SK-N-MC (cell line): ENCODE measurements at places on chromosomes 2 and 18.

DNA sequence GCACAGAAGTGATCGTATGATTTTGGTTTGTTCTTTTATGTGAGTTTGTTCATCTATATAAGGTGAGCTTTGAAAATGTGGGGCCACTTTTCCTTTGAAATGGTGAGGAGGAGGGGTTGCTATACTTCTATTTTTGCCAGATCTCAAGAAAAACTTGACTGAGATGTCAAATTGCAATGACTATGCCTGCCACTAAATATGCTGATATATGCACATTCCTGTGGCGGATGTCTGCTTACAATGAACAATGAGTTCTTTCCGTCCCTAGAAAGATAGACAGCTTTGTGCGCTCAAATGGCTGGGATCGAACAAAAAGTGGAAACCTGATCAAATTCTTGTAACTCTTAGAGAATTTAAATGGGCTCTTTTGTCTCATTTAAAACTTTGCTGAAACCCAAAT, 28.7 kb downstream of the MYT1L start:
- no peak for DNase-seq

GRCh38 chr2:15385184-15385583, 175.9 kb downstream of the NBAS start:
- DNase-seq: no peak

GRCh38 chr2:163465440-163465839, 270.4 kb downstream of the FIGN start:
- DNase-seq: no peak

DNA sequence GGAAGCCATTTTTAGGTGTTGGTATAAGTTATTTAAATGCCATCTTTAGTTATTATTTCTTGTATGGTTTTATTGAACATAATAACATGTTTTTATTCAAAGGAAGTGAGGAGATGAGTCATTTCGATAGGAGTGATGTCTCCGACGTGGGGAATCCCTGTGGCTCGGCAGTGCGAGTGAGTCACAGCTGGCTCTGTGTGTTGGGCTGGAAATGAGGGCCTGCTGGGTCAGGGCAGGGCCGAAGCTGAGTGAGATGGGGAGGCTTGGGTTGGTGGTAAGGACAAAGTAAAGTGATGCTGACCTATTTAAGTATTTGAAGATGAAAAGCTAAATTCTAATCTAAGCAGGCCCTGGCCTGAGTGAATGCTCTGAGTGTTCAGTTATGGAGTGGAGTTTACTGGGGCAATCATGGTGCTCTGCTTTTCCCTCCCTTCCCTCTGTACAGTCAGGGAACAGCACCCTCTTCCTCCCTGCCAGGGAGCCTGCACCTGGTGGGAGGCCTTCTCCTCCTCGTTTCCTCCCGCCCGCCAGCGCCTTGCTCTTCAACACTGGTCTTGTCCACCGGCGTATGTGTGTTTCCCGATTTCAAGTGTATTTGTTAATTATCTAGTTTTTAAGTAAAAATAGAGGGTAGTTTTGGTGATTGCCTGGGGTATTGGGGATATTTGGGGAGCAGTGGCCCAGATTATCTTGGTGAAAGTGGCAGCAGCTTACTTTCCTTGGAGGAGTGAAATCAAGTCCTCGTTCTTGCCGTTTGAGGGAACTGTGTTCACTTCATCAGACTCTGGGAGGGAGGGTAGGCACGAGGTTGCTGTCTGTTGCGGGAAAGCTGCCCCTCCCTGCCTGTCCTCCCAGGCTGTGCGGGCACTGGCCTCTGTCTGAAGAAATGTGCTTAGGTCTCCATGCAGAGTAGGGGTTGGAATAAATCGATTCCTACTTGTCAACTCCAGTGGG, 157.0 kb downstream of the LDLRAD4 start:
- no peak for DNase-seq

- no peak for DNase-seq
Measured at GRCh38 chr2:187877391-187877790, 323.2 kb upstream of the TFPI start.

DNA sequence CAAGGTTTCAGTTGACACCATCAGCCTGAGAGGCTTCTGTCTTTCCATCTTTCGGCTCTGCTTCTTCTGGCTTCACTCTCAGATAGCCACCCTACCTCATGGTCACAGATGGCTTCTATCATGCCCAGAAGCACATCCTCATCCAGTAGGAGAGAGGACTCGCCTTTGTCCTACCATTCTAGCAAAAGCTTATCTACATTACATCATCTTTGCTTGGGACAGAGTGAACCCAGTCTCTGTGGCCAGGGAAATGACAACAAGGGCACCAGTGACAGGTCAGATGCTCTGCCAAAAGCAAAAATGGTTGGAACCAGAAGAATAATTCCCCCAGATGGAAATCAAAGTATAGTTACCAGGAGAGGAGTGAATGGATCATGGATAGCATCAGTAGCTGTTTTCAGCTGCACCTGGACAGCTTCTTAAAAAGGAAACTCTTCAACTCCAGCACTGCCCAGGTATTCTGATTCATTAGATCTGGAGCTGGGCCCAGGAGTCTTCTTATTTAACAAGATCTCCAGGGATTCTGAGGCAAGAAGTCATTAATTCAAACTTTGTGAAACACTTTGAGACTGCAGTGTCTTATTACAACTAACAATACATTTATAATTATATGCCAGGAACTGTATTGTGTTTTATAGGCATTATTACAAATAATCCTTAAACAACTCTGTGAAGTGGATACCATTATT, 257.7 kb upstream of the UBE2E3 start:
- DNase-seq: no peak

- DNase-seq: no peak
Measured at GRCh38 chr2:29532436-29532835, 388.9 kb downstream of the ALK start.

- DNase-seq: no peak
Measured at GRCh38 chr18:39647627-39648534, 2082.3 kb upstream of the CELF4 start.

GRCh38 chr2:28490558-28490957, 5.3 kb upstream of the PLB1 start:
- no peak for DNase-seq

DNA sequence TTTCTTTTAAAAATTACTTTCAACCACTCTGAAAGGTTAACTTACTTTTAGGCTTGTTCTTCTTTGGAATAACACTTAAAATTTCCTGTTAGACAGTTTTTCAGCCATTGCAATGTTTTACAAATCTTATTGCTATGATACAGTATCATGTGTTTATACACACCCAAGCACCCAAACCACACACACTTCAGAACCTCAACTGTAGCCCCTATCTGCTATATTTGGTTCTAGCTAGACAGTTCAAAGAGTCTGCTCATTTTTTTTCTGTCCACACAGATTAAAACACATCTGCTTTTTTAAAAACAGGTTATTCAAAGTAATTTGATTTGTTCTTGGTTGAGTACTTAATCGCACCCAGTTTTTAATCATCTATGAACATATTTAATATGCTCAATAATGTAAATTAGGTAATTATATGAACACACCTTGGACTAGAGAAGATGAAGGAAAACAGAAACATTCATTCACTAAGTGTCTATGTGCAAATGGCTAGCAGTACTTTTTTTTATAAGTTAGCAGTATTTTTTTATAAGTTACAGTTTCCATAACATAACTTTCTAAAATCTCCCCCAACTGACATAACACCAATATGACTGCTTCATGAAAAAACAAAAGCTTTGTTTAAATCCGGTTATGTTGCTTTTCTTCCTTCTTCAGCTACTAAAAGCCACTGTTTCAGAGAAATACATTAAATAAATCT, 17.6 kb downstream of the FBXO11 start:
- DNase-seq: no peak

DNA sequence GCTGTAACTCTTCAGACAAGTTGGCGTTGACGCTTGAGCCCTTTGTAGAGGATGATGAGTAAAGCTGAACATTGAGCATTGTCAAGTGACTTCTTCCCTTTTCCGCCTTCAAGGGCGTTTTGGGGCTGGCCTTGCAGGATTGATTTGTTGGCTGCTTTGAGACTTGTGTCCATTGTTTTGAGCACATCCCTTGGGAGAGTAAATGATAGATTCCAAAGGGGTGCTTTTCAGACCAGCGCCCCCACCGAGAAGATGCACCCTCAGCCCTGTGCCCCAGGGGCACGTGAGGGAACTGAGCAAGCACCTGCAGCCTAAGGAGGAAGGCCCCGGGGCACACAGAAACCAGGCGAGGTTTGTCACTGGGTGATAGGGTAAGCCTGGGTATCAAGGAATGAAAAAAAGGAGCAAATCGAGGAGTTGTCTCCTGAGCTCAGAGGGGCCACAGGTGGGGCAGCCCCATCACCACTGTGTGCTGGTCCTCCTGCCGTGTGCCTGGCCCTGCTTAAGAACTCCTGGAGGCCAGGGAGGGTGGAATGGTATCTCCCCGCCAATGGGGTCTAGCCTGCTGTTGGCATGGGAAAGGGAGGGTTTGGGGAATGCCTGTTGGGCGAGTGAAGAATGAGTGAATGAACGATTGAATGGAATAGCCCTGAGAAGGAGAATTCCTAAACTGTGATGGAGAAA, 64.0 kb downstream of the RAB31 start:
- no peak for DNase-seq

DNA sequence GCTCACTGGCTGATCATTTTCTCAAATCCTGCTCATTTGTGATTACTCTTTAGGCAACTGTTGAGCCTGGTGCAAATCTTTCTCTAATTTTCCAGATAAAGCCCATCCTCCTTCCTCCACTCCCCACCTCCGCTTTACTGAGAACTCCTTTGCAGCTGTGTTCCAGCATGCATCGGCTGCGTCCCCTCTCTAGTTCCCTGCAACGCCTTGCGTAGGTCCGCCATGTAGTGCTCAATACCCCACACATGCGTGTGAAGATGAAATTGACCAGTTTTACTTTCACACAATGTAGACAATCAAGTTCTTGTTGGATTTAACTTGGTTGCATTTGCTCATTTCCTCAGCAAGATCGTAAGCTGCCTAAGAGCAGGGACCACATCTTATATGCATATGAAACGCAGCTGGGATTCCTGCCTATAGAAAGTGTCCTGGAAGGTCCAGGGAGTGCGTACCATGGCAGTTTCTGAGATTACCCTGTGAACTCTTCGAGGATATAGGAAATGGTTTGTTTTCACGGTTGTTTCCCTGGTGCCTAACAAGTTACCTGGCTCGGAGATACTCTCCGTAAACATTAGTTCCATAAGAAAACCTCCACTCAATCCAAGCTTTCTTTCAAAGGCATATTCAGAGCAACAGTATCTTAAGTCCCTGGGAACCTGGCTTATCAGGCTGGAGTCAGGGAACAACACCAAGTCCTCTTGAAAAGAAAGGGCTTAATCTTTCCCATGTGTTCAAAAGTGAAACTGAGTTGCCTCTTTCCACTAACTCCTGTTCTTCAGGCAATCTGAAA, 766.4 kb upstream of the ID2 start:
- DNase-seq: no peak
